ENCODE measurements at places on chromosomes 2 and 18.

GRCh38 chr2:119932809-119933208 lies 80.1 kb upstream of the EPB41L5 start:
- DNase-seq: no peak

GRCh38 chr2:233061591-233062450 lies 1.7 kb downstream of the INPP5D start:
- DNase-seq: peak; percentile 58

DNA sequence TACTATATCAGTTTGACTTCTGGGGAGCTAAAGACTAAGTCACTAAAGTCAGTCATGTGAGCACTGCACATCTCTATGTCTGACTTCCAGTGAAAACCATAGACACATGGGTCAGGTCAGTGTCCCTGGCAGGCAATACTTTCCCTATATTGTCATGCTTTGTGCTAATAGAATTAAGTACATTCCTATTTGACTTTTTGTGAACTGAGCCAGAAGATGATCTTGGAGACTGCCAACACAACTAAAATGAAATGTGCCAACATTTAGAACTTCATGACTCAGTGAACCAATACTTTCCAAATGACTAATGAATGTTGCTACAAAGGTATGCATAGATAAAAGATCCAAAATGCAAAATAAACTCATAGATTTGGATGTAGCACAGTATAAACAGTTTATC lies 820.8 kb upstream of the FAM98A start:
- DNase-seq: no peak

- no peak for DNase-seq
These were observed 11.9 kb upstream of the SALL3 start for GRCh38 chr18:78967692-78968091.

DNA sequence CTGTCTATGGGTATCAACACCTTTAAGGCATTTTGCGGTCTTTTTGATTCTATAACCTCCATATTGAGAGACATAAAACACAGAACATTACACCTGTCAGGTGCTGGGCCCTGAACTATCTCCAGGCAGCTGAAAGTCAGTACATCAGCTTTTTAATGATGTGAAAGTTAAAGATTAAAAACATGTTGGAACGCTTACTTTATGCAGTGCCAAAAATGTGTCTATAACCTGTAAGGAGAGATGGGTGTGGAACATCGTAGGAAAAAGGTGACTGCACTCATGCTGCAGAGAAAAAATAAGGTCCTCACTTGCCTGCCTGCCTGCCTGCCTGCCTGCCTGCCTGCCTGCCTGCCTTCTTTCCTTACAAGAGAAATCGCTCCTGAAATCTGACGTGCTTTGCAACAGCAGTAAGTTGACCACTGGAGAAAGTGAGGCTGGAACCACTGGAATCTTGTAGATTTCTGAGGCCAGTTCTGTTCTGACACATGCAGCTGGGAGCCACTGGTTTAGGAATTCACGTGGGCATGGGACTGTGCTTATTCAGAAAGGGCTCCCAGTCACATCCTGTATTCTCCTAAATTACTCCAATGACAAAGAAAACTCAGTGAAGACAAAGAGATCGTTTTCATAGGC lies 34.1 kb downstream of the BCL11A start:
- no peak for DNase-seq

DNA sequence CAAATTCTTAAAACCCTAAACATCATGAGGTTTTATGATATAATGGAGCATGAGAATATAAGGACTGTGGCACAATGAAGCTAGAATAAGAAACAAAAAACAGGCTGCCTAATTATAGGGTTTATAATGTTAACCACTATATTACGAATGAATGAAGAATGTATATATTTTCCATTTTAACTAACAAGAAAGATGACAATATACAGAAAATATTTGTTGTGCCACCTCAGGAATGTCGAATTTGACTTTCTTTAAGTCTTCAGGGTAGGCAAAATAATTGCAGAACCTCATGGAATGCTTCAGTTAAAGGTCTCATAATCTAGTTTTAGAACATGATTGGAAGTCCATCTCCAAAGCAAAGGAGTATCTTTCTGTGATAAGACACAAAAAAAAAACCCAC lies 282.9 kb upstream of the SLC8A1 start:
- DNase-seq: no peak

- no peak for DNase-seq
These were observed 209.7 kb downstream of the WDPCP start for GRCh38 chr2:63378589-63378988.

DNA sequence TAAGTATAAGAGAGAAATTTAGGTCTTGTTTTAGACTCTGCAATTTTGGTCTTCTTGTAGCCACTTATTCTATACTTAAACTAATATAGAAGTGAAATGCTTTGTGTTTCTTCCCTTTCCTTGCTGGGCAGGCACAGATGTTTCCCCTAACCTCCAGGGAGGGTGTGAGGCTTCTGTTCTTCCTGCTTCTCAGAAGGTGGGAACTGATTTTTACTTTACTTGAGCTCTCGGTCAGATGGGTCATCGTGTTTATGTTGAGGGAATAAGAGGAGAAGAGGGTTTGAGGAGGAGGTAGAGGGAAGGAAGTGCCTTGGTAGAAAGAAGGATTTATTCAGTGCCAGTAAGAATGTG lies 92.5 kb upstream of the CXCR4 start:
- no peak for DNase-seq

DNA sequence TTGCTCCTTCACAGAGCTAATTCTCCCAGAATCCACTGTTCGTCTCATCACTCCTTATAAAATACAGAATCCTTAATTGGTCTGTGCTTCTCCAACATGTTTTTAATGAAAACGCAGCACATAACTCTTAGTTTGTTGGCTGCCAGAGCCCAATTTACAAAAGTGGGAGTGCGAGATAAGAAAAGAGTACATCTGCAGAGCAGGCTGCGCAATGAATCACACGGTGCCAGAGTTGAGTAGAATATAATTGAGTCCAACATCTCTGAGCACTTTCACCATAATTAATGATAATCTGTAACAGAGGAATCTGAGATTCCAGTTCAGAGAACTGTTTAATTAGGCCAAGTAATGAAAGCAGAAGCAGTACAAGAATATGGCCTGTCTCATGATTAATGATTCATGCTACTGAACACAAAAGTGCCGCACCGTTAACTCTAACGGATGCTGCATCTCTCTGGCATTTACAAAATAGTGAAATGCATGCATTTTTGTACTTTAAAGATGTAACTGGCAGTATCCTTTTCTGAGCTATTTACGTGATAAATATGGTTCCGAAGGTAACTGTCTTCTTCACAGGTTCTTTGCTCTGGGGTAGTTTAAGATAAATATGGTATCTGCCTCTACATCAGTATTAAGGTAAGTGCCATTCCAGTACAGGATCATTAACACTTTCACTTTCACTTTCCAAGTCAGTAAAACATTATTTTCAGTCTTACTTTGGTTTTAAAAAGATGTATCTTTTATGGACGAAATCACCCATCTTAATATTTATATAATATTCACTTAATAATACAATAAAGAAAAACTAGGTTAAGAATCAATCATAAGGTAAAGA lies 785.6 kb downstream of the NR4A2 start:
- no peak for DNase-seq

DNA sequence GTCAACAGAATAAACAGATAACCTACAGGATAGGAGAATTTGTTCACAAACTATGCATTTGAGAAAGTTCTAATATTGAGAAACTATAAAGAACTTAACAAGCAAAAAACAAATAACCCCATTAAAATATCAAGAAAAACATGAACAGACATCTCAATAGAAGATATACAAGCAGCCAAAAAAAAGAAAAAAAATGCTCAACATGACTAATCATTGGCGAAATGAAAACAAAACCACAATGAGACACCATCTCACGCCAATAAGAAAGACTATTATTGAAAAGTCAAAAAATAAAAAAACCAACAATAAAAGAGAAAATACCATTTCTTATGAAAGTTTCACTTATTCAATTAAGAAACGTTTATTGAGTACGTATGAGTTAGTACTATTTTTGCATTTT lies 800.5 kb downstream of the CBLN2 start:
- no peak for DNase-seq

DNA sequence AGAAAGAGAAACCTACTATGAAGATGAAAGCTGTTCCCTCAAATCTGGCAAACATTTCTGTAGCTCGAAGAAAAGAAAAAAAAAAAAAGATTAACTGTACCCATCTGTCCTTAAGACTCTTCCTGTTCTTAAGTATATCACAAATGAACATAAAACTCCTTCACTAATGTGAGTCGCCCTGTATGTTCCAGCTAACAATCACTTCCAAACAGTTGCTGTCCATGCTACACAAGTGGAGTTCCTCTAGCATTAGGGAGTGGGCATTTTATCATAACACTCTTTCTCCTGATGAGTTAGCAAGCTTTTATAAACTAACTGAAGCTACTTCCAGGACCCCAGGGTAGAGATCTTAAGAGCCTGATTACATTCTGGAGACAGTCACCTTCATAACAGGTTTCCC lies 5.8 kb downstream of the CUL3 start:
- DNase-seq: no peak

DNA sequence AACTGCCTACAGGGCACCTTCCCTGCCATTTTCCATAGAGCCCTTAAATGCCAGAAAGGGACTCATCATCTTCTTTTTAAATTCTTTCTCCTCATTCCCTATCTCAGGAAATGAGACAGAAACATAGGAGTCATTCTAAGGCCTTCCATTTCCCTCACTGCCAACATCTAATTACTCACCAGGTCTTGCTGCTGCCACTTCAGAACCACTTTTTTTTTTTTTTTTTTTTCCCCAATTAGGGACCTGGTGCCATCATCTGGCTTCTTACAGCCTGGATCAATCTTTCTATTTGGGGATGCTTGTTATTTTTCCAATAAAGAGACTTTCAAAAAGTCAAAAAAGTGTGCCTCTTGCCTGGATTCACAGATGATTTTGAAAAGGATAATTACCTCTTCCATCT lies 373.4 kb downstream of the LPIN1 start:
- no peak for DNase-seq

DNA sequence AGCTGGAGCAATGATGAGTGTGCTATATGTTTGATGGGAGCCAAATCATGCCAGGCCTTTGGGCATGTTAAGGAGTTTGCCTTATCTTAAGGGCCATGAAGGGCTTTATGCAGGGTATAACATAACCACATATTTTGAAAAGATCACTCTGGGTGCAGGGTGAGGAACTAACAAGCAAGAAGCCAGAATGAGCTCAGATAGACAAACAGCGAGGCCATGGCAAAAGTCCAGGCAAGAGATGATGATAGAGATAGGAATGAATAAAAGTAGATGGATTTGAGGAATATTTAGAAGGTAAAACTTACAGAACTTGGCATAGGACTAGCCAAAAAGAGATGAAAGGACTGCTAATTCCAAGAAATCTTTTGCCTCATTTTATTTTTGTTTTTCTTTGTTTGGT lies 6.7 kb downstream of the GALNT3 start:
- no peak for DNase-seq

- no peak for DNase-seq
These were observed 19.3 kb upstream of the RBBP8 start for GRCh38 chr18:22913861-22914260.

DNA sequence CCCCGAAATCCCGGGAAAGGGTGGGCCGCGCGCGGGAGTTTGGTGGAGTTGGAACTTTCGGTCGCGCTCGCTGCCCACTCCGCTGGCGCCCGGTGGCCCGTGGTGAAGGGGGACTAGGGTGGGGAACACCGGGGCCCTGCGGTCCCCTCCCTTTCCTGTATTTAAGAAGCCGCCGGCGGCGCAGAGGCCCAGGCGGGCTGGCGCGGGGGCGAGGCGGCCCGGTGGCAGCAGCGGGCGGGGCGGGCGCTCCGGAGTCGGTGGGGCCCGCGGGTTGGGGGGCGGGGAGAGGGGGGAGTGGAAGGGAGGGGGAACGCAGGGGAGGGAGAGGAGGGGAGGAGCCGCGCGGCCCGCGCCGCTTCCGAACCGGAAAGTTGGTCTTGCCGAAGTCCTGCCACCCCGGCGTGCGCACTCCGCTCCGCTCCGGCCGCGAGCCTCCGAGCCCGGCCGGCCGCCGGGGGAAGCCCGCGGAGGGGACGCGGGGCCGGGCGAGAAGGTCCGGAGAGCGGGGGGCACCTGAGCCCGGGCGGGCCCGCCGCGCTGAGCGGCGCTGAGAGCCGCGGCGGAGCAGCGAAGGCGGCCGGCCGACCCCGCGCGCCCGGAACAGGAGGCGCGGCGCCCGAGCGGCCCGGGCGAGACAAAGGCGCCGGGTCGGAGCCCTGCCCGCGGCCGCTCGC lies 425 bp upstream of the SALL3 start:
- peak; percentile 68 for DNase-seq

GRCh38 chr2:54598347-54599325 lies 124.8 kb upstream of the EML6 start:
- DNase-seq: no peak

- DNase-seq: no peak
These were observed 832.2 kb upstream of the FANCL start for GRCh38 chr2:59073286-59073685.

DNA sequence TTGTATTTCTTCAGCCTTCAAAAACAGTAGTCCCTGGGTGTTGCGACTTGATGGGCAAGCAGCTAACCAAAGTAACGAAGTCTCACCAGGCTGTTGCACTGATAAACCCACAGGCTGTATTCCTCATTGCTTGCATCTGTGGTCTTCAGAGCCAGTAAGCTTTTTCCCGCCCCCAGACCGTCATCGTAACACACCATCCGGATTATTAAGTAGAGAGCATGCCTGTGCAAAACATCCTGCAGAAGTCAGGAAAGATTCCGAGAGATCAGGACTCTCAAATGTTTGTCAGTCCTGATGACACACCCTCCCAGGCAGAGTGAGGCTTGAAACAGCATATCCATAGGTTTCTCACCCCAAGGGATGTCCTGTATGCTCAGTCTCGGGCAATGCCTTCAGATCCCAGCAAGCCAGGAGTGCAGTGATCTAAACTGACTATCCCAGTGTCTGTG lies 15.9 kb downstream of the ITGB1BP1 start:
- DNase-seq: no peak

DNA sequence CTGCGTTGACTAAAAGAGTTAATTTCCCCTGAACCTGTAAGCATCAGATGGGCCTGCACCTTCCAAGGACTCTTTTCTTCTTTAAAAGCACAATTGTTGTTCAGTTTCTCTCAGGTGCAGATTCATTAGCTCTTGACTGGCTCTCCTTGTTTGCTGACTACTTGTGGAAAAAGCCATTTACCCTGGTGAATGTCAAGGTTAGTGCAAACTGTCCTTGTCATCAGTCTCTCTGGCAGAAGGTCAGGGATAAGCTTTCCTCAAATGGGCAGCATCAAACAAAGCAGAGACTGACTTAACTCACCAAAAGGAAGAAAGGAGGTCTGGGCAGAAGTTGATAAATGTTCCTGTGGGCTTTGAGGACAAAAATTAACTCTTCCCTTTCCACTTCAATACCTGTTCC lies 922.7 kb downstream of the BCL11A start:
- DNase-seq: no peak

DNA sequence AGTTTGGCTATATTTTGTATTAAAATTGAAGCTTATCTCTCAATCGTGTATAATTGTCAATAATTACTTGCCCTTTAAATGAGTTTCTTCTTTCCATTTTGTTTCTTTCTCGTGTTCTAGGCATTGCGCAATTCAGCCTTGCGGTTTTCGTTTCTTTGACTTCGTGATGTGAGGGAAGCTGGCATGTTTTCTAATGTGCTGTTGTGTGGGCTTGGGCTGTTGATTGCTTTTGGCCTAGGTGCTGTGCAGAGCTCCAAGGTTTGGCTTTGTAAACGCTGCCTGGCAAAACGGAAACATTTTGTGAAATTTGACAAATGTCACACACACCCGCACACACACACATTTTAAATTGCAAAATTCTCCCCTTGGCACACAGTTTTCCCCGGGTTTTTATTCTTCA lies 242.6 kb upstream of the TCF4 start:
- DNase-seq: no peak
